Activated CD4-positive, alpha-beta T cell treated with anti-CD3 and anti-CD28 coated beads, Interleukin-2, amount 50 U/mL, for 1 hour (primary cell): ENCODE measurements at places on chromosomes 11 and 22.

DNA sequence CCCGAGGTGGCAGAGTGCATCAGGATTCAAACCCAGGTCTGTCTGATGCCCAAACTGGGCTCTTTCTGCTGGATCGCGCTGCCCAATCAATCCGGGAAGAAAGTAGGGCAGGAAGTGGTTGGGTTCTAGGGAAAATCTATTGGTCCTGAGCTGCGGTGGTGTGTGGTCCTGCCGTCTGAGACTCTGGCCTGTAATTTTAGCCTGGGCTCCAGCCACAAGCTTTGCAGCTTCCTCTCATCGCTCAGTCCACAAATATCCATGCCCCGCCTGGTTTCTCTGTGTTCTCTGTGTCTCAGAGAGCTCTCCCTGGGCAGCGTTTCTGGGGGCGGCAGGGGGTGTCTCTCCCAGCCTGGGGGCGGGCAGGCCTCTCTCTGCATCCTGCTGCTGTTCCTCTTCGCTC is 18.7 kb downstream of the CACNG2 start:
- DNase-seq: no peak

DNA sequence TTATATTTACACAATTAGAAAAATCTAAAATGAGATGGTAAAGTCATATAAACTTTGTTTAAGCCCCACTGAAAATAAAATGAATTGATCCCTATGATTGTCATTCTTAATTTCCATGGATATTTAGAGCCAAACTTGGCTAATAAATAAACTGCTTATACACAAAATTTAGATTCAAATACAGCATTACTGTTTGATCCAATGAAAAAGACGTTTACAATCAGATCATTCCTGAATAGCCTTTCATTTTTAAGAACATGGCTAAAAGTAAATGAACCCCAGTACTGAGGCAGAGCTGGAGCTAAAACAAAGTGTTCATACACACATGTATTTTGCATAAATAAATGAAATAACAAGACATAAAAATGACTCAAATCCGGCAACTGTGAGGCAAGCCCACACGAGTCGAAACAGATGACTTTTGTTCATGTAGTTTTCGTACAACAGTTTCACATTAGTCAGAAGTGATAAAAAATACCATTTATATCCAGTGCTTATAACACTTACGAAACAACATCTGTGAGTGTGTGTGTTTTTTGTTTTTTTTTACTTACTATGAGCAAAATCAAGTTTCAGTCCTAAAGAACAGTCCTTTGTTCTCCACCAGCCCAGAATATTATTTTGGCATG is 386.5 kb downstream of the SOX6 start:
- DNase-seq: no peak

DNA sequence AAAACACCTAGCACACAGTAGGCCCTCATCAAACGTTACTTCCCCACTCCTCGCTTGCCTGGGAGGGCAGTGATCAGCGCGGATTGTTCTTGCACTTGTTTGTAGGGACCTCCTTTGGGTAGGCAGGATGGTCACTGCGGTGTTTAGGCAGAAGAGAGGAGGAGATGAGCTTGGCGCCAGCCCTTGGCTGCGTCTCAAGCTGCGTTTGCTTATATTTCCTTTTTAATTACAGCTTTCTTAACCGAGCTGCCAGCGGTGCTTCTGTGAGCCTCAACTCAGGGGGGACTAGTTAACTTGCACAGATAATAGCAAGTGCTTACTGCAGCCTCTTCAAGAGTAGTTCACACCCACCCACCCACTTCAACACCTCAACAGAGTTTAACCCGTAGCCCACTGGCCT is 15.1 kb downstream of the IFT27 start:
- DNase-seq: no peak

GRCh38 chr11:125180413-125181305 is 16.1 kb downstream of the PKNOX2 start:
- no peak for DNase-seq

DNA sequence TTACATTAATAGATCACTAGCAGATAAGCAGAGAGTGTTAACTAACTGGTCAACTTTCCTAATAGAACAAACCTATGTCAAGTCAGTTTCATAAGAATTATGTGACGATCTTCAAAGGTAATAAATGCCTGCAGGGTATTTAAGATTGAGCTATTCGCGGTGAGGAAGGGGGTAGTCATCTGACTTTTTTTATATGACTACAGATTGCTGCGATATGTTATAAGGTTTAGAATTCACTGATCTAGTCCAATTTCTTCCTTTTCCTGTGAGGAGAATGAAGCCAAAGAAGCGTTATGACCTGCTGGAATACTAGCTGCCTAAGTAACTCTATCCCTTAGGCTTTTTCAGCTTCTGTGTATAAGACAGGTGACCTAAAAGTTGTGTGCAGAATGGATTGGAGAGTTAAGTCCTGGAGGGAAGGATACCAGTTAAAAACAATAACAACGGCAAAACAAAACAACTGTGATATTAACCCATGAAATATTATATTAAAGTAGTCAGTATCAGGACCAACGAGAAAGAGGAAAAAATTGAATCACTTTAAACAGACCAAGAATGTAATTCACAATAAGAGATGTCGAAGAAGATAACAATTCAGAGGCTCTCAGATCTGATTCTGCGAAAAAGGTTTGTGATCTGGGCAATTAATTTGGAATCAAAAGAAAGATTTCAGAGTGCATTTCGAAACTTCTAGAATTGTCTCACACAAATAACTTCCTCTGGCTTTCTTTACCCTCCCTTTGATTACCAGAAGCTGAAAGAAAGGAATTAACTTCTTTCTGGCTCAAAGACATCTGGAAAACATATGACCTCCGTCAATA is 630 bp downstream of the CASP4 start:
- no peak for DNase-seq

DNA sequence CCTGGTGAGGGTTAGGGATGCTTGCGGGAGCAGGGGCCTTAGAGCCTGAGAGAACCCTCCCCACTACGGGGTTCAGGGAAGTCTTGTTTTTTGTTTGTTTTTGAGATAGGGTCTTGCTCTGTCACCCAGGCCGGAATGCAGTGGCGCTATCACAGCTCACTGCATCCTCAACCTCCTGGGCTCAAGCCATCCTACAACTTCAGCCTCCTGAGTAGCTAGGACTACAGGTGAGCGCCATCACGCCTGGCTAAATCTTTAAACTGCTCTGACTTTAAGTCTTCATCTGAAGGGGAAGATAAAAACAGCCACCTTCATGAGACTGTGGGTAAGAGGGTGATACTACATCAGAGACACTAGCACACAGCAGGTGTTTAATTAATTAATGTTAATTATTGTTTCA is 28.5 kb downstream of the SERPIND1 start:
- no peak for DNase-seq
